ENCODE measurements at places on chromosomes 13 and 19.

GRCh38 chr19:31356587-31357314 lies 7.5 kb upstream of the TSHZ3 start:
- DNase-seq, result no peak

GRCh38 chr13:114257014-114257413 lies 22.3 kb downstream of the CDC16 start:
- DNase-seq, result no peak

DNA sequence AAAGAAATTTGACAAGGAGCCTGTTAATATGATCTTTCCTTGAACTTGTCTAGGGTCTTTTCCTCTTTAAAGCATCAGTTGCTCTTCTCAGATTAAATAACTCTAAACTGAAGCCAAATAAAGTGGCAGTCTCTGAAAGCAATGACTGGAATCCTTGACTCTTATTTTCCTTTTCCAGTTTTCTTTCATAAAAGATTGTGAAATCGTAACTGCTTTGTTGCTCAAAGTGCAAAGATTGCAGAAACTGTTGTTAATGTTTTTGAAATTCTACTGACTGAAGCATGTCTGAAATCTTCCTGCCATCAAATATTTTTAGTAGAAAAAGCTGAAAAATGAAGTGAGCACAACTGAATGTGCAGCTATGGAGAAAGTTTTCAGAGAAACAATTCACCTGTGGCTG lies 1.9 kb downstream of the NHLRC3 start:
- no peak for DNase-seq

- no peak for DNase-seq
Observed at GRCh38 chr19:9835507-9835949, 410 bp downstream of the PIN1 start.

- DNase-seq, result no peak
Observed at GRCh38 chr19:16361254-16361653, 36.6 kb downstream of the KLF2 start.

DNA sequence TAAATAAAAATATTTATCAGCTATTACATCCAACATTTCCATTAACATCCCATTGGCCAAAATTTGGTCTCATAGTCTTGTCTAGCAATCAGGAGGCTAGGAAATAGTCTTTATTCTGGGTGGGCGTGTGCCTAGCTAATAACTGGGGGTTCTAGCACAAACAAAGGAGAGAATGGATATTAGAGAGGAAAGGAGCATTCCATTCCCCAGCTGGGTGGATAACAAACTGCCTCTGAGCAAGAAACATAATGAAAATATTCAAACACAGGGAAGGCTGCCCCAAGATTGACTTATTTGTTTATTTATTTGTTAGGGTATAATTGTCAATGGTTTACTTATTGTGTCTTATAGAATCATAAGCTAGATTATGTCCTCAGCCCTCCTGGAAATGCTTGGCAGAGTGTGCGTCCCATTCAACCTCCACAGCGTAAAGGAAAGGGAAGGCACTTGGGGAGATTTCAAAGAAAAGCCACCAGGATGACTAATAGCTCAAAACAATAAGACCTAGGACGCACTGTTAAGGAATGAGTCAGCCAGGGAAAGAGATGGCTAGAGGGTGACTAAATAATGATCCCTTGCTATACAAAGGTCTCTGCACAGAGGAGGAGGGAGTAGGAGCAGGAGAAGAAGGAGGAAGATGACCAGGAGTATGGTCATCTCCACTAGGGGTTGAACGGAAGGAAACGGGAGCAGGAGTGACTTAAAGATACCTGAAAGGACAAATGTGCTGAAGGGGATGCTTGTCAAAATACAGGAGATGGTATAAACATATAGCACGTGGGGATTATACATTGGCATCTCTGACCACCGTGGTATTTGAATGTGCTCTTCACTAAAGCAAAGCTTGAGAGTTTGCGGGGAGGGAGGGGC lies 23.5 kb upstream of the USP12 start:
- DNase-seq, result peak; percentile 67

- no peak for DNase-seq
Observed at GRCh38 chr13:71056581-71056980, 810.4 kb downstream of the DACH1 start.

DNA sequence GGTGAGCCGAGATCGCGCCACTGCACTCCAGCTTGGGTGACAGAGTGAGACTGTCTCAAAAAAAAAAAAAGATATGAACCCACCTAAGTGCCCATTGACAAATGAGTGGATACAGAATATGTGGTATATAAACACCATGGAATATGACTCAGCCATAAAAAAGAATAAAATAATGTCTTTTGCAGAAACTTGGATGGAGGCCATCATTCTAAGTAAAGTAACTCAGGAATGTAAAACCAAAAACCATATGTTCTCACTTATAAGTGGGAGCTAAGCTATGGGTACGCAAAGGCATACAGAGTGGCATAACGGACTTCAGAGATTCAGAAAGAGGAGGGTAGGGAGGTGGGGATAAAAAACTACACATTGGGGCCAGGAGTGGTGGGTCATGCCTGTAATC lies 29.5 kb downstream of the PLA2G4C start:
- DNase-seq, result no peak

- no peak for DNase-seq
Observed at GRCh38 chr13:97573011-97573410, 139.0 kb downstream of the RAP2A start.

- no peak for DNase-seq
Observed at GRCh38 chr19:55358943-55359908, 3.8 kb downstream of the GARIN5B start.

DNA sequence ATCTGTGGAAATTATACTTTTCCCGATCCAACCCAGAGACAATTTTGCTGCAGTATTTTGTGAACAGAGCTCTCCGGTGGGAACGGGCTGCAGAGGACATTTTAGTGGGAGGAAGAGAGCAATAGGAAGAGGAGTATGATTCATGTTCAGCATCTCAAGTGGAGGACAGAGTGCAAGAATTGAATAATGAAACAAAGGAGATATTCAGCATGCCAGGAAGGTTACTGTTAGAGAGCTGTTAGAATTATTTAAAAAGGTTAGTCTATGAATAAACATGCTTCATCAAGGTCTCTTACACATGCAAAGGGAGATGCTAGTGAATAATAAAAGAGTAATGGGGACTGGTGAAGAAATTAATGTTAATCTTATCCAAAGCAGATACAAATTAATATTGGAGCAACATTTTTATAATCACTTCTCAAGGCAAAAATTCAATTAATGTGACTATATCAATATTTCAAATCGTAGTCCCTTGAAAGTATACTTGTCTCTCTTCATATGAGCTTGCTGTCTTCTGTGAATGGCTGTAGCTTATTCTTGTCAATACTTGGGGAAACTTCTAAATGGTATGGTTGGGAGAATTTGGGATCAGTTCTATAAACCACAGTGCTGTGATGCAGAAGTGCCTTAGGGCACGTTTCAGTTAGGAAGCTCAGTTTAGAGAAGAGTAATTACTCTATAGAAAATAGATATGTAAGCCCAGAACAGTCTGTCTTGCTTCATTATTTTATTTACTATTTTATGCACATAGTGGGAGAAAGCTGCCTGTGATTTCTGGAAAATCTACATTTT lies 1165.8 kb downstream of the OLFM4 start:
- DNase-seq, result no peak

DNA sequence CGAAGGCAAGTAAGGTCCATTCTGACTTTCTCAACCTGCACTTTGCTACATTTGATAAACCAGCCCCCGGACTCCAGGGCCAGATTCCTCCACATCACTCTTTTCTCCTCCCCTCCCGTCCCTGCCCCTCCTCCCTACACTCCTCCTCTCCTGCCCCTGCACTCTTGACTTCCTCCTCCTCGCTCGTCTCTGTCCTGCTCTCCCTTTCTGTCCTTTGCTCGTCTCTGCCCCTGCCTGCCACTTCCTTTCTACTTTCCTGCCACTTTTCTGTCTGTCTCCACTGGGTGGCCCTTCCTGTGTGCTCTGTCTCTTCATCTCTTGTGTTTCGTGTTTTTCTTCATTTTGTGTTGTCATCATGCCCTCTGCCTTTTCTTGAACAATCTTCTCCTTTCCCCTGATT lies 7.0 kb downstream of the U2AF2 start:
- no peak for DNase-seq

DNA sequence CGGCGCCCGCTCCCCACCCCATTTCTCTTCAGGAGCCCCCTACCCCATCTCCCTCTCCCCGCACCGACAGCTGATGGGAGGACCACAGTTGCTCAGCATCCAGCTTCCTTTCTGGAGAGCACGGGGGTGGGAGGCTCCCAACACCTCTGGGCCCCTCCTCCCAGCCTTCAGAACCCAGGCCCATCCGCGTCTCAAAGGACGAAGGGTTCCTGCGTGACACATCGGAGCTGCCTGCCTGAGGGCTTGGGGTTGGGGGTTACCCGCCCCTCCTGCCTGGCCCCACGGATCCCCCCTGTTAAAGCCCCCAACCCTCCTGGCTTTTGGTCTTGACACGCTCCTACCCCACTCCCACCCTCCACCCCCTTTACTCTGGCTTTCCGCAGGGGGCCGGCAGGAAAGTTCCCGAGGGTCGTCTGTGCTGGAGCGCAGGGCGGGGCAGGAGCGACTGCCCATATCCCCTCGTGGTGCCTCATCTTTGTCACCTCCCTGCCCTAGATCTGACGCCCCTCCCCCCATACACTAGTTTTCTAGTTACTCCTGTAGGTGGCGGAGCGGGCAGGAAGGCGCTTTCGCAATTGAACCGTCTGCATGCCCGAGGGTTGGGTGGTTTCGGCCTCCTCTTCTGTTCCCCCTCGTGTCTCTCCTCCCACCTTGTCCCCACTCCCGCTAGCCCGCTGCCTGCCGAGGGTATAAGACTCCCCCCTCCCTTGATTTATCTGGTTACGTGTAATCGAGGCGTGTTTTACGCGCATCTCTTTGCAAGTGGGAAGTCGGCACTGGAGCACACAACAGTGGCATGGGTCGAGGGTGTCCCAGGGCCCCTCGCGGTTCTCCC lies 924 bp downstream of the TRAPPC5 start:
- peak; percentile 70 for DNase-seq

GRCh38 chr19:30778961-30779715 lies 407.0 kb downstream of the ZNF536 start:
- DNase-seq, result no peak

DNA sequence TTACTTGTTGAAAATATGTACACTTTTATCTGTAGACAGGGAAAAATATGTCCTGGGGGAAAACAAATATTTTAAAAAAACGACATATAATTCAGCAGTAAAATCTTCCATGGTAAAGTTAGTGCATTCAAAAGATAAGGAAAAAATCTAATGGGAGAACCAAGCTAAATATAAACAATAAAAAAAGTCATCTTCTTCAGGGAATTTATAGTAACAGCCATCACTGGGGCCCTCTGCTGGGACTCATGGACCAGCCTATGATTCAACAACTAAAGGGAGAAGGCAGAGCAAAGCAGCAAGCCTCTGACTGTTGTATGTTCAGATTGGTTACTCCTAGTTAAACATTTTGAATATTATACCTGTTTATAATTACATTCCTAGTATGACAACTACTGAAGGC lies 93.0 kb downstream of the ITGBL1 start:
- peak; percentile 47 for DNase-seq

DNA sequence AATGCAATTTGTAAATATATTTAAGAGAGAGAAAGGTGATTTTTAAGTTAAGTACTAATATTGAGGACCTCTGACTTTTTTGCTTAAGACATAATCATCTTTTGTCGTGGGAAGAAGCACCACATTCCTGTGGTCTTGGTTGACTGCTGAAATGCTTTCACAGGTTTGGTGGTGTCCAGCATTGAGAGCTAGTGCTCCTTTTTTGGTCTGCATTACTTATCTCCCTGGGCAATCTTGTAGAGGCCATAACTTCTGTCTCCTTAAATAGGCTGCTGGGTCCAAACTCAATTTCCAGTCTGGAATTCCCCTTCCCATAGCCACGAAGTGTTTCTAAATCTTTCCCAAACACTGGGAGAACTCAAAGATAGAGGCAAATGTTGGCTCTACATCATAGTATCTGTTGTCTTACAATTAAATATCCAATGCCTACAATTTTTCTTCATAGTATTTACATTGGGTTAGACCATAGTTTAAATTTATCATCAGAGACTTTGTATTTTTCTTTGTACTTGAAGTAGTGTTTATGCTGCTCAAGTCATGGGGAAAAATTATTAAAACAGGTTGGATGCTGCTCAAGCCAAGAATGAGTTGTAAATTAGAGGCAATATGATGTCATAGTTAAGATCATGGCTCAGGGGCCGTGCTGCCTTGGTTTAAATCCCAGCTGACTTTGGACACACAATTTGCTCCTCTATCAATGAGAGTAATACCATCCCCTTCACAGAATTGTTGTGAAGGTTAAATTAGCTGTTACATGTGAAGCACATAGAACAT lies 105.6 kb downstream of the POSTN start:
- peak; percentile 91 for DNase-seq

- no peak for DNase-seq
Observed at GRCh38 chr13:69649063-69649392, 458.6 kb upstream of the ATXN8OS start.

DNA sequence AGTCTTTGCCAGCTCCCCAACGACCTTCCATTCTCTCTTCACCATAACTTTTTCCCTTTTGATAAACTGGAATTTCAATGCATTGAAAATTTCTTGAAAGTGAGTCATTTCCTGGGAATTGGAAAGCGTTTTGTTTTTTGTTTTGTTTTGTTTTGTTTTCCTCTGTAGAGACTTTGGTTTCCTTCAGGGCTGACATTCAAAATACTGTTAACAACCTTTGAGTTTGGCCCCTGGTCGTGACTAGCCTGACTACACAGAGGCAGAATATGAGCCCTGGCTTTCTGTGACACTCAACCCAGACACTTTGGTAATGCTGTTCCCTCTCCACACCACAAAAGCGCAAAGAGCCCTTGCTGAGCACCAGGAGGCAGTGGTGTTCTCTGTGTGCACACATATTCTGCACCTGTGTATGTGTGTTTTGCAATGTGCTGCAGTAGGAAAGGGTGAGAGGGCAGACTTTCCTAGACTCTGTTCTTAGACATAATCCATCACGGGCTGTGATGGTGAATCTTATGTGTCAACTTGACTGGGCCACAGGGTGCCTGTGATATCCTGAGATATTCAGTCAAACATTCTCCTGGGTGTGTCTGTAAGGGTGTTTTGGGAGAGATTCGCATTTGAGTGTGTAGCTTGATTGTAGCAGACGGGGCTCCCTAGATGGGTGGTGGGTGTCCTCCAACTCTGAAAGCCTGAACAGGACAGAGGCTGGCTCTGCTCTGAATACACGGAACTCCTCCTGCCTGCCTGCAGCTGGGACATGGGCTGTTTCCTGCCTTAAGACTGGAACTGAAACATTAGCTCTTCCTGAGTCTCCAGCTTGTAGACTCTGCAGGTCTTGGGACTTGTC lies 29.5 kb upstream of the ANKRD10 start:
- DNase-seq, result peak; percentile 84

DNA sequence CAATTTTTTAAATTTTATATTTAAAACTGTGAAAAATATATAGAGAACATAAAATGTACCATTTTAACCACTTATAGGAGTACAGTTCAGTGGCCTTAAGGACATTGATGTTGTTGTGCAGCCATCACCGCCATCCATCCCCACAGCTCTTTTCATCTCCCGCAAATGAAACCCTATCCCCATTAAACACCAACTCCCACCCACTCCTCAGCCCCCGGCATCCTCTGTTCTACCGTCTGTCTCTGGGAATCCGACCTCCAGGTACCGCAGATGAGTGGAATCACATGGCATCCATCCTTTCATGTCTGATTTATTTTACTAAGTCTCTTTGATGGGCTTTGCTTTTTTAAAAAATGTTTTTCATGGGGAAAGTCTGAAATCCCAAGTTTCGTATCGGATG lies 23.8 kb upstream of the SMIM17 start:
- no peak for DNase-seq
